SJCRH30 (cell line): ENCODE measurements at places on chromosomes 7 and 10.

- no peaks in the 10 kb centered on the region for H3K36me3 ChIP-seq
- no peak overlapping the region for H3K27ac ChIP-seq
- H3K4me1 ChIP-seq, result peaks cover 10% of the 10 kb centered on the region
- DNase-seq, result no peak
Measured at GRCh38 chr7:80357530-80357929, 154.3 kb downstream of the GNAT3 start.

GRCh38 chr10:85580585-85580984 is 786.0 kb downstream of the GRID1 start:
- H3K27me3 ChIP-seq, result no peaks in the 10 kb centered on the region
- H3K36me3 ChIP-seq, result no peaks in the 10 kb centered on the region
- no peak overlapping the region for H3K4me3 ChIP-seq
- H3K4me1 ChIP-seq, result no peaks in the 10 kb centered on the region

DNA sequence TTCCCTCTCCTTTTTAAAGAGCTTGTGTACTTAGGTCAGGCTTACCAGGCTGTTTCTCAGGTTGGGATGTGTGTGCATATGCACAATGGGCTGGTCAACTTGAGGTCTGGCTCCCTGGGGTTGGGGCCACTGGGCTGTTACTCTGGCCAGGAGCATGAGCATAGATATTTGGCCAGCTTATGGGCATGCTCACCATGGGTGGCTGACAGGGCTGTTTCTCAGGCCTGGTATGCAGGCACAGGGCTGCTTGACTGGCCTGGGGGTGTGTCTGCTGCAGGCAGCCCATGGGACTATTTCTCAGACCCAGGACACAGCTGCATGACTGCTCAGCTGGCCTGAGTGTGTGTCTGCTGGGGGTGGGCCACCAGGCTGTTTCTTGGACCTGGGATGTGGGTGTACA is 34.6 kb downstream of the SCART1 start:
- no peaks in the 10 kb centered on the region for H3K36me3 ChIP-seq
- DNase-seq, result no peak
- H3K27me3 ChIP-seq, result no peaks in the 10 kb centered on the region
- H3K27ac ChIP-seq, result no peak overlapping the region
- no peaks in the 10 kb centered on the region for H3K4me1 ChIP-seq

DNA sequence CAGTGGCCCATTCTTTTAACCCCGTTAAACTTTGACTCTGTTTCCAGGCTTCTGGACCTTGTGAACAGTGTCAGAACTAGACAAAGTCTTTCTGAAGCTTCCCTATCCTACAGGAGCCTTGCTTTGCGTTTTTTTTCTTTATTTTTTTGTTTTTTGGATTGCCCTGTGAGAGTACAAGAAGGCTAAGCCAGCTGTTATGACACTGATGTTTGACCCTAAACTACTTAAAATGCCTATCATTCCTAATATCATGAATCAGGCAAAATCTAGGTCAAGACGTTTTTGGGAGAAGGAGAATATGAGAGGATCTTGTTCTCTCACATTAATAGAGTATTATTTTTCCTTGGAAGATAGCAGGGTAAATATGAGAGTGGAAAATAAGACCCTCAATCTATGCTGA is 79.8 kb downstream of the EPDR1 start:
- H3K27ac ChIP-seq, result peak overlapping the region; percentile 60
- H3K4me3 ChIP-seq, result no peak overlapping the region
- H3K36me3 ChIP-seq, result no peaks in the 10 kb centered on the region

- no peak overlapping the region for H3K27ac ChIP-seq
- H3K4me3 ChIP-seq, result no peak overlapping the region
- H3K36me3 ChIP-seq, result no peaks in the 10 kb centered on the region
- H3K4me1 ChIP-seq, result peaks cover 16% of the 10 kb centered on the region
Measured at GRCh38 chr10:97124211-97124610, 61.5 kb downstream of the SLIT1 start.

DNA sequence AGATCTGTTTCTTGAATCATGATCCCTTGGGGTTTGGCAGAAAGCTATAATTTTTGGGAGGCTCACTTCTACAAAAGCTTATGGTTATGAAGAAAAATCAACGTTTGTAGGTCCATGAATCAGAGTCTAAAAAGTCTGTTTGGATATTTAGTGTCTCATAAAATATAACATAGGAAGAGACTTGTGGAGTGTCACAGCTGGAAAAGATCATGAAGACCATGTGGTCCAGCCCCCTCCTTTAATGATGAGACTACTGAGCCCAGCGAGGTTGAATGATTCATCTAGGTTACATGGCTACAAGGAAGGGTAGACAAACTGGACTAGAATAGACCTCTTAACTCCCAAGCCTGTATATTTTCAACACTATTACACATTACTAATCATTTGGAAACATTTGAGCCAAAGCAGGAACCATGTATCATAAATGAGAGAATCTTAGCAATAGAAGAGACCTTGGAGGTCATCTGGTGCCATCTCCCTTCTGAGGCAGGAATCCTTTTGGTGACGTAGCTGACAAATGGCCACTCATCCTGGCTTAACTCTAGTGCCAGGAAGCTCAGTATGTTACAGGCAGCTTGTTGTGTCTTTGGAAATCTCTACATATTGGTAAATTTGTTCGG is 152.5 kb downstream of the CREB5 start:
- no peaks in the 10 kb centered on the region for H3K27me3 ChIP-seq
- no peak overlapping the region for H3K27ac ChIP-seq

DNA sequence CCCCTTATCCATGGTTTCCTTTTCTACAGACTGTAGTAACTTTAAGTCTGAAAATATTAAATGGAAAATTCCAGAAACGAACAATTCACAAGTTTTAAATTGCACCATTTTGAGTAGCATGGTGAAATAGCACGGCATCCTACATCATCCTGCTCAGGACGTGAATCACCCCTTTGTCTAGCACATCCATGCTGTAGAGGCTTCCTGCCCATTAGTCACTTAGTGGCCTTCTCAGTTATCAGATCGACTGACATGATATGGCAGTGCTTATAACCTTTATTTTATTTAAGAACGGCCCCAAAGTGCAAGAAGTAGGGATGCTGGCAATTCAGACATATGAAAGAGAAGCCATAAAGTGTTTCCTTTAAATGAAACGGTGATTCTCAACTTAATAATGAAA is 82.7 kb downstream of the CPXM2 start:
- H3K4me1 ChIP-seq, result no peaks in the 10 kb centered on the region
- H3K27me3 ChIP-seq, result no peaks in the 10 kb centered on the region; the same call in 1 of the 2 replicates
- no peak overlapping the region for H3K4me3 ChIP-seq
- DNase-seq, result no peak
- H3K27ac ChIP-seq, result no peak overlapping the region
- H3K36me3 ChIP-seq, result no peaks in the 10 kb centered on the region
